Spleen (tissue), 13 donors: ENCODE measurements at places on chromosomes 6 and 20. TPM values are rescaled to one million over a fixed set of nuclear protein-coding genes. Genes with fewer than 3 reads are reported as not detected.

TNFRSF6B gene
- total RNA-seq, result 43.6 TPM

VGLL2 gene
- not detected for total RNA-seq

NECAB3 gene
- total RNA-seq, result 39.0 TPM

SSTR4 gene
- not detected for total RNA-seq

SLC25A27 gene
- total RNA-seq, result 9.8 TPM

NFATC2 gene
- total RNA-seq, result 38.7 TPM

NMBR gene
- not detected for total RNA-seq

KHDC1 gene
- total RNA-seq, result 0.54 TPM

HMGCLL1 gene
- not detected for total RNA-seq

PSORS1C2 gene
- total RNA-seq, result not detected

HEY2 gene
- 2.5 TPM for total RNA-seq

ZNF391 gene
- 2.1 TPM for total RNA-seq

SLPI gene
- 8.2 TPM for total RNA-seq

SLC18B1 gene
- 13.4 TPM for total RNA-seq

EPHA7 gene
- total RNA-seq, result 28.8 TPM

EMILIN3 gene
- total RNA-seq, result not detected

PAX1 gene
- total RNA-seq, result not detected

DOK5 gene
- total RNA-seq, result not detected

ABHD16A gene
- 74.1 TPM for total RNA-seq

PRL gene
- not detected for total RNA-seq

NFYA gene
- 28.9 TPM for total RNA-seq

GPX5 gene
- not detected for total RNA-seq

PBOV1 gene
- not detected for total RNA-seq

TMEM170B gene
- total RNA-seq, result 7.7 TPM

PRPH2 gene
- total RNA-seq, result 1.6 TPM

CUL7 gene
- 13.7 TPM for total RNA-seq

SULF2 gene
- total RNA-seq, result 23.3 TPM

DLL1 gene
- 56.8 TPM for total RNA-seq

OXT gene
- not detected for total RNA-seq

IL22RA2 gene
- total RNA-seq, result 2.1 TPM

CALHM6 gene
- 168 TPM for total RNA-seq

CLIC5 gene
- 53.4 TPM for total RNA-seq

NRSN1 gene
- not detected for total RNA-seq

NOX3 gene
- total RNA-seq, result not detected

EYA4 gene
- total RNA-seq, result 0.84 TPM

C20orf144 gene
- 0.14 TPM for total RNA-seq

MARCKS gene
- total RNA-seq, result 118 TPM

DCDC2 gene
- total RNA-seq, result not detected

CLIC1 gene
- 324 TPM for total RNA-seq

ID4 gene
- 19.6 TPM for total RNA-seq

RNF144B gene
- 73.3 TPM for total RNA-seq

BEND6 gene
- 0.77 TPM for total RNA-seq

C20orf96 gene
- total RNA-seq, result 9.8 TPM

PDYN gene
- not detected for total RNA-seq

C6orf136 gene
- total RNA-seq, result 18.8 TPM

GJA1 gene
- total RNA-seq, result 3.0 TPM

ENPP4 gene
- total RNA-seq, result 29.0 TPM

DBNDD2 gene
- total RNA-seq, result 18.6 TPM
